Nasal cavity respiratory epithelium epithelial cell of viscerocranial mucosa (primary cell): ENCODE measurements at places on chromosomes 7 and 10. TPM values are rescaled to one million over a fixed set of nuclear protein-coding genes. Genes with fewer than 3 reads are reported as not detected.

The SSC4D gene
- 1.0 and 17.3 TPM in 2 replicates for total RNA-seq

The DOCK1 gene
- 95.3 and 132 TPM in 2 replicates for total RNA-seq

The SLC39A12 gene
- total RNA-seq = not detected in 2 replicates

The PTF1A gene
- not detected in 2 replicates for total RNA-seq

The C10orf67 gene
- under 0.01 TPM in 1 of 2 replicates, not detected in the other for total RNA-seq

The VIPR2 gene
- not detected in 2 replicates for total RNA-seq

The IL6 gene
- 0.34 and 3.1 TPM in 2 replicates for total RNA-seq

The CYP2C19 gene
- total RNA-seq = 0.50 TPM in 1 of 2 replicates, not detected in the other

The SLC26A5 gene
- total RNA-seq = not detected in 2 replicates

The SUN3 gene
- total RNA-seq = 1.4 TPM in 1 of 2 replicates, not detected in the other

The PARD3 gene
- total RNA-seq = 88.2 and 133 TPM in 2 replicates

The OR13A1 gene
- total RNA-seq = 0.07 TPM in 1 of 2 replicates, not detected in the other

The SPDYE2 gene
- not detected in 2 replicates for total RNA-seq

The MICU1 gene
- total RNA-seq = 22.2 and 24.2 TPM in 2 replicates

The KIF5B gene
- total RNA-seq = 219 and 225 TPM in 2 replicates

The CCNJ gene
- total RNA-seq = 14.5 and 18.8 TPM in 2 replicates

The NUTM2E gene
- total RNA-seq = 0.21 and 0.34 TPM in 2 replicates
